ENCODE measurements at places on chromosomes 4 and X.

DNA sequence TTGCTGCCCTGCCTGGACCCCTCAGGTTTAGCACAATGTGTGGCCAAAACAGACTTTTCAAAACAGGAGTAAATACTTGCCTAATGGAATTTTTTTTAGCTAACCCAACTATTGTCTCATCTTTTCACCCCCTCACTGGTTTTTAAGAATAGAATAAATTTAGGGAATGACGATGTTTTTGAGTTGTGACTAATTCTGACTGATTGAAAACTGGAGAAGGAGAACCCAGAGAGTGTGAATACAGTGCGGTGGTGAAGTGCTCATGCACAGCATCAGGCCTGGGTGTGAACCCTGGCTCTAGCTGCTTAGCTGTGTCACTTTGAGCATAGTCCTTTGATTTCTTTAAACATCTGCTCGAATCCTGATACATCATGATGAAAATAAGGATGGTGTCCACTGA lies 10.5 kb downstream of the ANTXR2 start:
- DNase-seq: no peak

GRCh38 chr4:96652158-96652557 lies 812.3 kb downstream of the PDHA2 start:
- DNase-seq: no peak

GRCh38 chr4:159242427-159242826 lies 139.5 kb downstream of the RAPGEF2 start:
- DNase-seq: no peak

GRCh38 chr4:57550198-57550597 lies 440.0 kb upstream of the IGFBP7 start:
- DNase-seq: no peak

DNA sequence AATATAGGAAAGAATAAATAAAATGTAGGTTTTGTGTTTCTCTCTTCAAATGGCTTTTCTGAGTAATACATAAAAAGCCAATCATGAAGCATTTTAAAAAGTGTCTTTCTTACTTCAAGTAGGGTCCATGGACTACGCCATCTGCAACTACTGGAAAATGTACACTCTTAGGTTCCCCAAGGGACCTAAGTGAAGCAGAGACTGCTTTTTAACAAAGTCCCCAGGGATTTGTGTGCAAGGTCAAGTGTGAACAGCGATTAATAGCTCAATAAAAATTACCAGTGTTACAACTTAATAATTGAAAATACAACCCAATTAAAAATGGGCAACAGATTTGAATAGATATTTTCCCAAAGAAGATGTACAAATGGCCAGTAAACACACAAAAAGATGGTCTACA lies 84.9 kb downstream of the ARHGAP6 start:
- no peak for DNase-seq

DNA sequence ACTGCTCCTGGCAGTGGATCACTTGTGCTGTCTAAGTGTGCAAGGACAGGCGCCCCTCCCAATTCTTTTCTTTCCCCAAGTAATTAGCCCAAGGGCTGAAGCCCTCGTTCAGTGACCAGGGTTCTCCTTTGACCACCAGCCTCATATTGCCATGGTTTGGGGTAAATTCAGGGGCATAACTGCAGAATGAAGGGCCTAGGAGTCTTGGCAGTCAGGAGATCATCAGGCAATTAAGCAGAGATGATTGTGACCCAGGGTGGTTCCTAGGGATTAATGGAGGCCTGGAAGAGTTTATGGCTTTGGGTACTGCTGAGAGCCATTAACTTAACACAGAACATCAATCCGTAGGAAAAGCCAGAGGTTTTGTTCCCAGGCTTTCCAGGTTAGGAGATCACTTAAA lies 170.7 kb downstream of the PTTG2 start:
- DNase-seq: no peak

DNA sequence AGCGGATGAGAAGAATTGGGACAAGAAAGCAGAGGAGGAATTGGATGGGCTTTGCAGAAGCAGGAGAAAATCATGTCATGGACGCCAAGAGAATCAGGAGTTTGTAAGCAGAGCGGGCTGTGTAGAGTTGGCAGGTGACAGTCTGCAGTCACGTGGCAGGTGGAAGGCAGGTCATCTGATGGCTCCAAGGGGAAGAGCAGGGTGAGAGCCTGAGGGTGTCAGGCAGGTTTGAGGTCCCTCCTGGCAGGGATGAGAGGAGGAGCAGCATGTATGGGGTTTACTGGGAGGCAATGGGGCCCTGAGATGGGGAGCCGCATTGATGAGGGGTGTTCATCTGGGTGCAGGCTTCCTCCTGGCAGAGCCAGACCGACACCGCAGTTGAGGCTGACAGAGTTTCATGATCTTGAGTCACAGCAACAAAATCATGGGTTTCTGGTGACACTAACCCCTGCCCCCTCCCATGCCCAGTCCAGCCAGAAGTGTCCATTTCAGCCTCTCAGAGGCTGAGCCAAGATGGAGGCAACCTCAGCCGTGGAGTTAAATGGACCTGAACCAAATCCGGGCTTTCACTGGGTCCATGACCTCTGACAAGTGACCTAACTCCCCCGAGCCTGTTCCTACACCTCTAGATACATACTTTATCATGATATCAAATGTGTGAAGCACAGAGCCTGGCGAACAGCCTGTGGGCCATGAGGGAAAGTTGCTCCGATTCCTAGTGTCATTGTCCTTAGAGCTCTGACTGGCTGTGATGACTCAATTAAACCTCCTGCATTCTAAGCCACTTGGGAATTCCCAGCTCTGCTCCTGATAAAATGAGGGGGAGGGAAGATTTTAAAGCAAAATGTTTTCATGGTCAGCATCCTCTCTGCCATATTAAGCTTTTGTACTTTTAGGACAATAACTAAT lies 36.1 kb downstream of the EVC start:
- no peak for DNase-seq

- DNase-seq: no peak
These were observed 62.0 kb upstream of the CLNK start for GRCh38 chr4:10746371-10747171.

DNA sequence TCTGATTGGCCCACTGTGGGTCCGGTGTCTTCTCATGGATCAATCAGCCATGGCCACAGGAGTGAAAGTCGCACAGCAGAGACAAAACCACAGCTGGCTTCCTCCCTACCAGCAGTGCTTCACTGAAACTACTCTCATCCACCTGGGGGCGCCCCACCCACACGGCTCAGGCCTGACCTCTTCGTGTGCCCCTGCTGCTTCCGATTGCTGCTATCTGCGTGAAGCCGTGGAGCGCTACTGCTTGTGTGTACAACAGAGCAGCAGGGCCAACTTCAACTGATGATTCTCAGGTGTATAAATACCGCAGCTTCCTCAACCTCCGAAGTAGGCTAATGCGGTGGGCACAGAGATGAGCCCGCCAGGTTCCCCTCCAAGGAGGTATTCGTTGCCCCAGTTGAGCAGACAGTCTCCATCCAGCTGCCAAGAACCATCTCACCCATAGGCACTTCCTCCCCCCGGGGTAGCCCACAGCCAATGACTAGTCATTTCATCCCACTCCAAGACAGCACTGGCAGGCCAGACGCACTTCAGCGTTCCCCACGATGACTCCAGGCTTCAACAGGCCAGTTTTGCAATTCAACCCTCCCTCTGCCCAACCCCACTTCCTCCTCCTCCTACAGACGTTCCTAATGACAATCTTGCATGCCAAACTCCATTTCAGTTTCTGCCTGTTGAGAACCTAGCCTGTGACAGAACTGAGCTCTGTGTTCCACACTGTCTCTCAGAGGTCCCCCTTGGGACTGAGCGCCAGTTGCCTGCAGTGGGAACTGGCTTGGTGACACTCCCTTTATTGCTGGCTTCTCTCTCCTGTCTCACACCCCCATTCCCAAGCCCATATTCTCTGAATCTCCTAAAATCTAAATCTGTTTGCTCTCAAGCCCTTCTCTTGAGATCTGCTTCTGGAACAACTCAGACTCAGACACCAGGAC lies 41.3 kb upstream of the ATP6AP2 start:
- DNase-seq: peak; percentile 80

DNA sequence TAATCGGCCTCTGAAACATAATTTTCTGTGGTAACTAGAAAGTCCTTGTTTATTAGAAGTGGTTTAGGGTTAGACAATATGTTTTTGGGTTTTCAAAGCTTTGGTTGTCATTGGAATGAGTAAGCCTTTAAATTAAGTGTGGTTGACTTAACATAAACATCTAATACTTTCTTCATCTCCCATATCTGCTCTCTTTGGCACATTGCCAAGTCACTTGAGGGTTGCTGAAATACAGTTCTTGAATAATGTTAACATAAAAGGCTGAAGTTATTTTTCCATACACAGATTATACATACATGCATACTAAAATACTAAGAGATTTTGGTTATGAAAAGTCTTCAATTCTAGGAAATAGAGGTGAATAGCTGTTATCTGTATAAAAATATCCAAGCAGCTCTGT lies 241.7 kb upstream of the BMP3 start:
- DNase-seq: no peak

DNA sequence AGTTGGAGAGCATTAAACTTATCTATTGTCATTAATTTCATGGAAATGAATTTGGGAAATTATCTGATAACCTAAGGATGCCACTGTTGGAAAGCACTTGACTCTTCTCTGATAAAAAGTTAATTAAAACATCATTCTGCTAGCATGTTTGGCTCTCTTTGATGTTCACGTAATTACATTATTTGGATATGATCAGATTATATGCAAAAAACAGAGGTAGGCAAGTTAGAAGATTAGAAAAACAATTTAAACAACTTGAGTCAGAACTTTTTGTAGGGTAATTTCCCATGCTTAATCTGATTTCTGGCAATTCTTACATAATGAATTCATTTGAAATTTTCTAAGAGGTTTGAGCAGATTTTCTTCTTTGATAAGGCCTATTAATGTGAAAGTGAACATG lies 882.9 kb downstream of the TRAM1L1 start:
- DNase-seq: no peak

DNA sequence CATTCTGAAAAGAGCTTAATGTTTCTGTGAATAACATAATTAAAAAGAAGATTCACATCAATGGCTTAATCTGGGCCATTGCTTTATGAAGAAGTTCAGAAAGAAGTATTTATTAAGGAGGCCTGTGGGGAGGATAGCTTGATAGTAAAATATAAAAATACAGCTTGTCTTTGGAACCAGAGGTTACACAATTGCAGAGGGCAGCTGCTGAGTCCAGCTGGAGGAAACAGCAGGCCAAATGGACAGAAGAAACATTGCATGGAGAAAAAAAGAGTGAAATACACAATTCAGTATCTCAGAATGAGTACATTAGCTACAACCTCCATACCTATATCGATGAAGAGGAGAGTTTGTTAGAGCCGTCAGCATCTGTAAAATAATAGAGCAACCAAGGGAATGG lies 148.0 kb upstream of the NPY2R start:
- no peak for DNase-seq

GRCh38 chrX:115652221-115652620 lies 91.2 kb downstream of the PLS3 start:
- no peak for DNase-seq

DNA sequence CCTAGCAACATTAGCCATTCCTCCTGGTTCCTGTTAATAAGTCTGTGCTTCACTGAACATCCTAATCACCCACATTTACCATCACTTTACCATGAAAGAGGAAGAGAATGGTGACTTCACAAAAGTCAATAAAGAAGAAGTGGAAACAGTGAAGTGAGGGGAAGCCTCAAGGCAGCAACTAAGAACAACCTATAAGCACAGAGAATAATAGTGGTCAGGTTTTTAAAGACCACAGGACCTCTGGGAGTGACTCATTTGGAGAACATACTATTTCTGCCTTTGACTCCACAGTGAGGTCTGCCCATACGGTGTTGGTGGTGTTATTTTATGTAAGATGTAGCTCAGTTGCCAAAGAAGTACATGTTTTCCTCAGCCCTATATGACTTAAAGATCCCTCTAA lies 86.0 kb upstream of the TET2 start:
- peak; percentile 76 for DNase-seq

- DNase-seq: no peak
These were observed 468.3 kb upstream of the BOD1L1 start for GRCh38 chr4:14095831-14096230.

GRCh38 chr4:177384856-177385397 lies 57.3 kb downstream of the AGA start:
- DNase-seq: no peak

- peak; percentile 46 for DNase-seq
These were observed 21.3 kb downstream of the SPCS3 start for GRCh38 chr4:176340871-176341685.

DNA sequence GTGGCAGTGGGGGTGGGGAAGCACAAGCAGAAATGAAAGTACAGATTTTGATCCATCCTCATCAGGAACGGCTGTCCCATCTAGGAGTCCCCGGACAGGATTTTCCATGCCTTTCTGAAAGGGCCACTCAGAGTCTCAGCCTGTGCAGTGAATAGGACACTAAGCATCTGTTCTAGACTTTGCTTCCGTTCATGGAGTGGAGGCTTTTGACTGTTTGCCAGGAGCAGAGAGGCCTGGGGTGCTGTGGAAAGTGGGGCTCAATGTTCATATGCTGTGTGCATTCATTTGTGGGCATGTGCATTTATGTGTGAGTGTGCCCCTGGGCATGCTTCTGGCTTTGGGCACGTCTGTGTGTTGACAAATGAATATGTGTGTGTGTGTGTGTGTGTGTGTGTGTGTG lies 25.6 kb upstream of the MAMLD1 start:
- no peak for DNase-seq

DNA sequence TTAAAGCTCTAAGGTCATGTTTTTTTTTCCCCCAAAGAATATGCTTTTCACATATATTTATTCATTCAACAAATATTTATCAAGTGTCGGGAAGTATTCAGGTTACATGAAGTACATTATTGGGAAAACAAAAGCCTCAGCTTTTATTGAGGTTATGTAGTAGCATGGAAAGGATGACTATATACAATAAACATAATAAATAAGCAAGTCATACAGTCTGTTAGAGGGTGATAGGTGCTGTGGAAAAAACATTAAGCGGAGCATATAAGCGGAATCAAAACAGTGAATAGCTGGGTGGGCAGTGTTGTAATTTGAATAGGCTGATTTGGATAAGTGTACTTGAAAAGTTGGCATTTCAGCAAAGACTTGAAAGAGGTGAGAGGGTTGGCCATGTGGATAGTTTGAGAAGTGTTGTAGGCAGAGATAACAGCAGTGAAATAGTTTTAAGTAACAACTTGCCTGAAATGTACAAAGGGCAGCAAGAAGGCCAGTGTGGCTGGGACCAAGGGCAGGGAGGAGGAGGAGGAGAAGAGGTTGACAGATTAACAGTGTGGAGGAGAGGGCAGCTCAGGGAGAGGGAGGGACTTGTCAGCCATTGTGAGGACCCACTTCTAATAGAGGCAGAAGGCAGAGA lies 558.7 kb downstream of the SPRY1 start:
- no peak for DNase-seq

- no peak for DNase-seq
These were observed 374.8 kb upstream of the GNPDA2 start for GRCh38 chr4:45100956-45101818.

- DNase-seq: no peak
These were observed 250.5 kb downstream of the STPG2 start for GRCh38 chr4:97892592-97893266.

DNA sequence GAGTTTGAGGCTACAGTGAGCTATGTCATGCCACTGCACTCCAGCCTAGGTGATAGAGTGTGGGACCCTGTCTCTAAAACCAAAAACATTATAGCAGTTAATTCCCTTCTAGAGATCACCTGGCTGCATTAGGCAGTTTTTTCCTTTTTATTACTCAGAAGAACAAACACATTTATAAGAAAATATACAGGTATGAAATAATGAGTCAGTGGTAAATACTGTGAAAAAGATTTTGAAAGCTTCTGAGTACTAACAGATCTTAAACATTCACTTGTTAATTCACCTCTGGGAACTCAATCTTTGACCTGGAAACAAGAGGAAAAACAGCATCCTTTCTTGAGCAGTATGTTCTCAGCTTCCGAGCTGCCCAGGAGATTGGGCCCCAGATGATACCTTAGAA lies 64.1 kb downstream of the UCHL1 start:
- DNase-seq: no peak

GRCh38 chrX:120839491-120839890 lies 36.2 kb downstream of the CT47B1 start:
- no peak for DNase-seq

Data from inflammatory macrophage treated with lipopolysaccharide for 1 hour (primary cell).